ENCODE measurements at places on chromosomes 7 and 10. TPM values are rescaled to one million over a fixed set of nuclear protein-coding genes. Genes with fewer than 3 reads are reported as not detected.

- no peak for DNase-seq
These were observed 339.8 kb downstream of the RNLS start for GRCh38 chr10:88243202-88243744.

GRCh38 chr7:120986650-120987049, 1.9 kb upstream of the CPED1 start:
- no peak for DNase-seq

DNA sequence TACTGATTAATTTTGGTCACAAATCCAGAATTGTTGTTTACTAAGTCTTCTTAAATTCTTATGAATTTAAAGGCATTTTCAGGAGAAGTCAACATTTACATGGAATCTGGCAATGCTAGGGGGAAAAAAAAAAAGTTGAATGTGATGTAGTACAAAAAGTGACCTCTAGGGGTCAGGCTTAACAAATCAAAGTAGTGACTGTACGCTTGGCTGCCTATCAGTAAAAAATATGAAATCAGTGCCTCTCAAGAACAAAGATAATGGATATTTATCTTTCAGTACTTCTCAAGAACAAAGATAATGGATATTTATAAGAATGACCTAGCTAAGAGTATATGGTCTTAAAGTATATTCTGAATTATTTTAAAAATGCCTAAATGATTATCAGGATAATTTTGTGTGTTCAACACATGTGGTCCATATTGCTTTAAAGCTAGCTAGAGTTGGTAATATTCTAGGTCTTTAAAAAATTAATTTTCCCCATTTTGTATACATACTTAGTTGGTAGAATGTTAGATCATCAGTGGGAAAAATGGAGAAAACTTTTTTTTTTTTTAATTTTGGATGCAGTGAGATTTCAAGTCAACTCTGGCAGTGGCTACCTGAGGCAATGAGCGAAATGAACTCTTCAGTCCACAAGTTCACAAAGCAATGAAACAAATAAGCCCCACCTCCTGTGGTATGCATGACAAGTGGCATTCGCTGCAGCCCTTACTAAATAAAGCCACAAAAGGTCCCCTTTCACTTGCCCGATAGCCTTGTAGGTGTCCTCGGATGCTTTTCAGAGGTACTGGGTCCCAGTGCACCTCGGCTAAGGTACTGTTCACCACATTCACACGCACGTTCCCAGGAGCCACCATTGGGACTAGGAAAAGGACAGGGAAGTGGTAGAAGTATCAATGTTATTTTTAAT, 51.2 kb upstream of the LAMB4 start:
- no peak for DNase-seq

- DNase-seq: no peak
These were observed 88.1 kb downstream of the VOPP1 start for GRCh38 chr7:55484241-55484640.

DNA sequence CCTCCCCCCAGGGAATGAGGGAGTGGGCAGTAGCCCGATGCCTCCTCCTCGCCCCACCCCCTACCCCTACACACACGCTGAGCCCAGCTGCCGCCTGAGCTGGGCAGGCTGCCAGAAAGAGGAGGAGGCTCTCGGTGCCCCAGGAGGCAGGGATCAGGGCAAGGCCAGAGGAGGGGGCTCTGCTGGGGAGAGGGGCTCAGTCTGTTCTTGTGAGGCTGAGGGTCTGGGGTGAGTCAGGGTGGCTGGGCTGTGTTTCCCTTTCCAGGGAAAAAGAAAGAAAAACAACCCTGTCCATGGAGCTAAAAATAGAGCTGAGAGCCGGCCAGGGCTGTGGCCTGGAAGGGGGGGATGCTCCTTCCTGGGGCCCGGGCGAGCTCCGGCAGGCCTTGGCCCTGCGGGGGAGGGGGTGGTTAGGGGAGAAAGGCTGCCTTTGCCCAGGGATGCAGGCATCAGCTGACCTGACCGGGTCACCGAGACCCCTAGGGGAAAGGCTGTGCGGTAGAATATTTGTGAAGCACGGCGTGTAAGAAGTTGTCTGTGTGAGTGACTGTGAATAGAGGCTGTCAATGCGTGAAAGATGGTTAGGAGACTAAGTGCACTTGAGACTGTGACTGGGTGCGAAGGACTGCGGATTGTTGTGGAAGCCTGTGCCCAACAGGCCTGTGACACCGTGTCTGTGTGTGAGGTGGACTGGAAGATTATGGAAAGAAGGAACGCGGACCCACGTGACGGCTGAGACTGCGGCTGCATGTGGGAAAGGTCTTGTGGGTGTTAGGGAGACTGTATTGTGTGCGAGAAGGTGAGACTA, 1.2 kb upstream of the LZTS2 start:
- DNase-seq: peak; percentile 92

DNA sequence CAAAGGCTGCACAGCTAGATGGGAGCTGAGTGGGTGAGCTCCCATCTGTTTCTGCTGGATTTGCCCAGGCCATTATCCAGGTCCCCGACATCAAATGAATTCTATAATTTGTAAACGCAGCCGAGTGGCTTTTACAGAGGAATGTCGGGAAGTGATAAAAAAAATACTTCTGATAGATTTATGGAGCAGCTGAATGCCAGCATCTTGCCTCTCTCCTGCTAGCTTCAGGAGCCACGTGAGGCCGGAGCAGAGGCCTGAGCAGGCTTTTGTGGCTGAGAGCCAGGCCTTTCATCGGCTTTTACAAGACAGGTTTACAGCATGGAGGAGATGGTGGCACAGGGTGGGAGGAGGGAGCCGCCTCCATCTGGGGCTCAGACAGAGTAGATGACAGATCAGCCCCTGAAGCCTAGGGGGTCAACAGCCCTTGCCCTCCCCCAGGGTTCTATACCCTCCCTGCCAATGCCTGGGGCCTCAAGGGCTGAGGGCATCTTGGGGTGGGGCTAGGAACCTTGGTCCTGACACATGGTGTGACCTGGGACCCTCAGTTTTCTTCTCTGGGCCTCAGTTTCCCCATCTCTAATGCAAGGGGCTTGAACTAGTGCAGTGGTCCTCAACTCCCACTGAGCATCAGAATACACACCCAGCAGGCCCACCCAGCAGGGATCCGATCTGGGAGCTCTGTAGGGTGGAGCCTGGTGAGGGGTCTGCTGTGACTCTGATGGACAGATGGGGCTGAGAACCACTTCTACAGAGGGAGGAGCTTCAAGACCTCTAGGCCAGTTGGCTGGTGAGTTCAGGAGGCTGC, 44.2 kb upstream of the PCBD1 start:
- no peak for DNase-seq

- no peak for DNase-seq
These were observed 252.7 kb upstream of the FERD3L start for GRCh38 chr7:19397911-19398310.

DNA sequence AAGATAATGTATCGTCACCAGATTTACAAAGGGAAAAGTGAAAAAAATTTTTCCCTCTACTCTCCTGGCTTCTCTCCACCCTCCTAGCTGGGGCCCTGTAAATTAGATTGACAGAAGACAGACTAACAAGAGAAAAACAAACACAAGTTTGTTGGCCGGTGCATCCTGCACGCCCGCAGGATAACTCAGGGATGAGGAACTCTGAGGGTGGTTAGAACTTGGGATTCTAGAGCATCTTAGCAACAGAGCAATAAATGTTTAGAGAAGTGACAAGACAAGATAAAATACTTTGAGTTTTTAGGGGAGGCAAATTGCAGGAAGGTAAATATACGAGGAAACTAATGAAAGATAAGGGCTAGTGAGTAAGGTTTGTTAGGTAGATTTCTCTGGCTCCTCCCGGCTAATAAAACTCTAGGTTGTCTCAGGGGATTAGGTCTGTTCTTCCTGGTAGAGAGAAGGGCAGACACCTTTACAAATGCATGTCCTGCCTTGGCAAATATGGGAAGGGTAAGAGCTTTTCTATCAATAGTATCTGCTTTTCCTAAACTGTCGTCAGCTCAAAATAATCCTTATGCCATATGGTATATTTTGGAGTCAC, 4.3 kb upstream of the UCN3 start:
- no peak for DNase-seq

DNA sequence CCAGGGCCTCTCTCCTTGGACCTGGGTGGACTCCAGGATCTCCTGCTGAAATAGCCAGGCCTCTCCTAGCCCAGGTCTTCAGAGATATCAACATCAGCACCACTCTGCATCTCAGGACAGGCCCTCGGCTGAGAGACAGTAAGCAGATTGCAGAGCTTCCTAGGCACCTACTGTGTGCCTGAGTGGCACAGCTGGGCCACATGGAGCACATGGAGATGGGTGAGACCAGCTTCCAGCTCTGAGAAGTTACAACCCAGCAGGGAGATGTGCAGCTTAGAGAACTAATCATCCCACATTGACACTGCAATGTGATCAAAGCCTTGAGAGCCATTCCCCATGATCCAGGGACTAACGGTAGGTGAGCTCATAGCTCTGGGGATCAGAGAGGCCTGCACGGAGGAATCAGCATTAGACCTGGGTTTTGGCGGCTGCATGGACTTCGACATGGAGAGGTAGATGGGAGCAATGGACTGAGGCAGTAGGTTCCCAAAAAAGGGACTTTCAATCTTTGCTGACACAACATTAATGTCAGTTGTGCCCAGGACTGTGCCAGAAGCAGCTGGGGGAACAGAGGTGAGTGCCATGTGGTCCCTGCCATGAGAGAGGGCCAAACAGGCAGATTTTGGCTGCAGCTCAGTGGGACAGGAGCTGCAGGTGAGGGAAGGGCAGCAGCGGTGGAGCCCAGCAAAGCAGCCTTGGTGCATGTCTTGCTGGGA, 76.0 kb upstream of the LEP start:
- no peak for DNase-seq

GRCh38 chr7:73977619-73978618, 50.1 kb upstream of the ELN start:
- peak; percentile 55 for DNase-seq

GRCh38 chr10:49471532-49471931, 67.4 kb downstream of the ERCC6 start:
- DNase-seq: no peak

- DNase-seq: no peak
These were observed 63.0 kb downstream of the VOPP1 start for GRCh38 chr7:55509322-55509721.

- no peak for DNase-seq
These were observed 26.5 kb upstream of the CNTNAP2 start for GRCh38 chr7:146090023-146090645.

DNA sequence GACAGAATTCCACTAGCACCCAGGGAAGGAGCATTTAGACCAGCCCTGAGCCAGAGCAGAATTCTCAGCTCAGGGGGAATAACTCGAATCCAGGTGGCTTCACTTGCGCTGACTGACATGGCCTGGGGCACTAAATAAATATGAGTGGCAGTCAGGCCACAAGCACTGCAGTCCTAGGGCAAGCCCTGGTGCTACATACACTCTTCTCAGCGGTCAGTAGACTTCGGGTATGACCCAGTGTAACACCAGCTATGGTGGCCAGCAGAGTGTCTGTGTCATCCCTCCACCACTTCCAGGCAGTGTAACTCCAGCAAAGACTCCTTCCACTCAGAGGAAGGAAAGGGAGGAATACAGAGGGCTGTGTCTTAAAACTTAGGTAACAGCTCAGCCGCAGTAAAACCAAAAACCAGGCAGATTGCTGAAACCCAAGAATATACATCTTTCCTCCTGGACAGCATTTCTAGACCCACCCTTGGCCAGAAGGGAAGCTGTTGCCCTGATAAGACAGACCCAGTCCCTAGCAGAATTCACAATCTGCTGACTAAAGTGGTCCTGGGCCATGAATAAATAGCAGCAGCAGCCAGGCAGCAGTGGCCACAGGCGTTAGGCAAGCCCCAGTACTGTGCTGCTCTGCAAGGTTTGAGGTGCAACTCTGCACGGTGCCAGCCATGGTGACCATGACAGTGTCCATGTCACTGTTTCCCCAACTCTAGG, 77.0 kb downstream of the SNX13 start:
- no peak for DNase-seq

- no peak for DNase-seq
These were observed 241.2 kb downstream of the DNAJB9 start for GRCh38 chr7:108810756-108811385.

DNA sequence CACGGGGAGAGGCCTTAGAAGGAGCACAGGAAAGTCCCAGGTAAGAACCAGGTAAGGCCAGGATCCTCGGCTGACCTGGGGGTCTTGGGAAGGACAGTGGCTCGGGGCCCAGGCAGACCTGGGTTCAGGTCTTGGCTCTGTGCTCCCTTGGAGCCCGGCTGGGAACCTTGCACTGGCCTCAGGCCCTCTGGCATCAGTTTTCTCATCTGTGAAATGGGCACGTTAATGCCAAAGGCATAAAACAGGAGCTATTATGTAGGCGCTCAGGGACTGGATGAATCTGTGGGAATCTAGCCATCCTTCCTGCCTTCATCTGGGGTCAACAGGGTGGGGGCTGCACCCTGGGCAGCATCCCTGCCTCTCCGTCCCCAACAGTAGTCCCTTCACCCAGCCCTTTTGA, 8.3 kb upstream of the SLC29A4 start:
- DNase-seq: no peak

GRCh38 chr10:34666008-34666704, 148.9 kb downstream of the PARD3 start:
- no peak for DNase-seq

DNA sequence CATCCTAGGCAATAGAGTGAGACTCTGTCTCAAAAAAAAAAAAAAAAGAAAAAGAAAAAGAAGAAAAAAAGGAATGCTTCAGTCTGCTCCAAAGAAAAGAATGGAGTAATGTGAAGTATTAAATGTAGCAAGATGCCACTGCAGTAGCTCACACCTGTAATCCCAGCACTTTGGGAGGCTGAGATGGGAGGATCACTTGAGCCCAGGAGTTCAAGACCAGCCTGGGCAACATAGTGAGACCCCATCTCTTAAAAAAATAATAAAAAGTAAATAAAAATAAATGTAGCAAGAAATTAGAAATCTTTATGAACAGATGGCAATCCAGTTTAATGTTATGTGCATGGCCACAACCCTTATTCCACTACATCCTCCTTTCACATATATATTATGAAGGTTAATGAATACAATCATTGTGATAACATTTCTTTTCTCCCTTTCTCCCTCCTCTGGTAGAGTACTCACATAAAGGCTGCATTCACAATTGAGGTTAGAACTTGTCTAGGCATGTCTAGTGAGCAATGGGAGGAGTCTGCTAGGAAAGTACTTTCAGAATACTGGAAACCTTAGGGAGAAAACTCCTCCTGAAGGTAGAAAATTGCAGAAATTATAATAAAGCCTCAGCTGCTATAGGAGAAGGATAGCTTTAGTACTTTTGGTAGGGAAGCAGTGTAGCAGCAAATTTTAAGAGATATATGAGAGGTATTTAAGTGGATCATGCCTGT, 20.4 kb downstream of the KLLN start:
- DNase-seq: no peak

GRCh38 chr7:38893061-38893460, 15.9 kb downstream of the VPS41 start:
- DNase-seq: no peak

GRCh38 chr7:143490717-143491306, 13.1 kb downstream of the TAS2R41 start:
- no peak for DNase-seq

GRCh38 chr10:13648425-13648824, 61.7 kb downstream of the PRPF18 start:
- DNase-seq: no peak

- DNase-seq: no peak
These were observed 14.9 kb upstream of the GIMAP8 start for GRCh38 chr7:150435390-150436073.

The CTTNBP2 gene
- 21.5 TPM for total RNA-seq

The MRLN gene
- not detected for total RNA-seq

The NPC1L1 gene
- total RNA-seq: 0.45 TPM

The H2BK1 gene
- total RNA-seq: not detected

The PON1 gene
- total RNA-seq: not detected

The CHRM2 gene
- not detected for total RNA-seq

The IGFBP1 gene
- not detected for total RNA-seq

The ETV1 gene
- 45.3 TPM for total RNA-seq

The GIMAP1 gene
- total RNA-seq: 8.5 TPM

The DDC gene
- not detected for total RNA-seq

The CLEC2L gene
- total RNA-seq: not detected

The FAM171A1 gene
- total RNA-seq: 32.6 TPM

All from sciatic nerve (tissue), 2 donors.